T-helper 17 cell (primary cell): ENCODE measurements at places on chromosomes 7 and 10. TPM values are rescaled to one million over a fixed set of nuclear protein-coding genes. Genes with fewer than 3 reads are reported as not detected.

Gene SLC29A3
- 3.2 TPM for total RNA-seq

Gene ERVW-1
- not detected for total RNA-seq

Gene MALRD1
- total RNA-seq = not detected

Gene PRLHR
- not detected for total RNA-seq

Gene ACADSB
- 24.0 TPM for total RNA-seq

Gene DOCK1
- total RNA-seq = 0.76 TPM
